ENCODE measurements at places on chromosomes 2 and 18.

- DNase-seq, result no peak
Observed at GRCh38 chr2:235070063-235070706, 118.4 kb downstream of the SH3BP4 start.

GRCh38 chr2:112251271-112251670, 3.6 kb downstream of the ZC3H8 start:
- DNase-seq, result no peak

GRCh38 chr18:55405893-55406406, 182.0 kb downstream of the TCF4 start:
- peak; percentile 83 for DNase-seq

DNA sequence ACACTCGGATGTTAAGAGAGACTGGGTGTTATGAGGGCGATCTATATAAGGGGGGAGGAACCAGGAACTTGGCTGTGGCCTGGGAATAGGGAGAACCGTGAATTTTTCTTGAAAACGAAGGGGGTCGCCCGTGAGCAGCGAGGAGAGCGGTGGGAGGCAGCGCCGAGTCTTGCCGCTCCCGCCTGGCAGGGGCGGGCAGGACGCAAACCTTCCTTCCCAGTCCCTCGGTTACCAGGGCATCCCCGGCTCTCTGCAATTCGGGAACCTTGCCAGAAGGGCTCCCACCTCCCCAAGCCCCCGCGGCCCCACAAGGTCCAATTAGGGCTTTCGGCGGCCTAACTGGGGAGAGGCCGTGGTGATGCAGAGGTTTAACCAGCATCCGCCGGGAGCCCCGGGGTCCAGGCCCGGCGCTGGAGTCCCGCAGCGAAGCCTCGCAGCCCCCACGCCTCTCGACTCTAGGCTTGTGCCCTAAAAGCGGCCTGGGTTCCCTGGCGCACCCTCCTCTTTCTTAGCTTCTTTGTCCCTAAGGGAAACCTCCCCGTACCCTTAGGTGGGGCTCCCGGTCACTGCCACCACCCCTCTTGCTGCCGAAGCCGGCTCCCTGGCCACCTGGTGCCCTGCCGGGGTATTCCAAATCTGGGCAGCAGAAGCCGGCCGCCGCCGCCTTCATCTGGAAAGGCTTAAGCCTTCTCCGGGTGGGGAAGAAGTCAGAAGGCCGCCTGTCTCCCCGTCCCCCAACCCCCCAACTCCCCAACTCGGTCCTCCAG, 680 bp upstream of the FHOD3 start:
- DNase-seq, result peak; percentile 61

DNA sequence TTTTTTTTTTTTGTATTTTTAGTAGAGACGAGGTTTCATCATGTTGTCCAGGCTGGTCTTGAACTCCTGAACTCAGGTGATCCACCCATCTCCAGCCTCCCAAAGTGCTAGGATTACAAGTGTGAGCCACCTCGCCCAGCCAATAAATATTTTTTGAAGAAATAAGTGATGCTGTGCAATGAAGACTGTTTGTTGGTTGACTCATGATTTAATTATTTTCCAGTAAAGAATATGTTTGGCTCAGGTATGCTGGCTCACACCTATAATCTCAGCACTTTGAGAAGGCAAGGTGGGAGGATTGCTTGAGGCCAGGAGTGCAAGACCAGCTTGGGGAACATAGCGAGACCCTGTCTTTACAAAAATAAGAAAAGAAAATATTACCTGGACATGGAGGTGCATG, 41.8 kb upstream of the LPIN2 start:
- no peak for DNase-seq

GRCh38 chr18:8998481-8999217, 103.8 kb upstream of the NDUFV2 start:
- no peak for DNase-seq

GRCh38 chr2:68236103-68236734, 16.1 kb downstream of the PPP3R1 start:
- no peak for DNase-seq

- DNase-seq, result no peak
Observed at GRCh38 chr2:52934323-52934898, 833.2 kb upstream of the CHAC2 start.

- no peak for DNase-seq
Observed at GRCh38 chr2:191582355-191582754, 95.6 kb upstream of the NABP1 start.

GRCh38 chr2:10675131-10675530, 14.6 kb downstream of the NOL10 start:
- DNase-seq, result no peak

DNA sequence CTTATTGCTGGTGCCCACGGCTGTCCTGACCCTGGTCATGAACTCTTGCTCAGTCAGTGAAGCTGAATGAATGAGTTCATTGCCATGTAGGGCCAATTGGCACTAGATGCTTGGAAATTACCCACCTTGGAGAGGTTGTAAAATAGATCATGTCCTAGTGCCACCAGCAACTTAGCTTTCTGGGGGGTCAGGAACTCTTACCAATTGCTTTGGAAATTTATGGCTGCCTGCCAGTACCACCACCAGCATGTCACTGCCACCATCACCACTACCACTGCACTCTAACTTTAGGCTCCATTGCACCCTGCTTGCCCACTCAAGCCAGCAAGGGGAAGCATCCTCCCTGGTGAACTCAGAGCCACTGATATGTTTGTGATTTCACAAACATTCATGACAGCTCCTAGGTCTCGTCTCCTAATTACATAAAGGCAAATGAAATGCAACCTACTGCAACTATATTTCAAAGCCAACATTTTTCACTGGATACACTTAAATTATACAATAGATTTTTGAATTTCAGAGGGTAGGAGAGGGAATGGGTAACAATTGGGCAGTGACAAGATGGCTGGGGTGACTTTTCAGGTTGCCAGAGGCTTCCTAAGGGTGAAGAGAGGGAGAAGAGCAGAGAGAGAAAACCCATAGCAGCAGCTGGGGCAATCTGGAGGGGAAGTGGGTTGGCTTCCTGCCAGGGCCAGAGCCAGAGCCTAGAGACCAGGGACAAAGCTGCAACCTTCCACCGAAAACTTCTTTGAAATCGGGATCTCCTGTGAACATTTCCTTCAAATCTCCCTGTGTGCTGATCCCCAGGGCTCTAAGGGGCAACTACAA, 3.5 kb upstream of the EMILIN1 start:
- DNase-seq, result peak; percentile 13

DNA sequence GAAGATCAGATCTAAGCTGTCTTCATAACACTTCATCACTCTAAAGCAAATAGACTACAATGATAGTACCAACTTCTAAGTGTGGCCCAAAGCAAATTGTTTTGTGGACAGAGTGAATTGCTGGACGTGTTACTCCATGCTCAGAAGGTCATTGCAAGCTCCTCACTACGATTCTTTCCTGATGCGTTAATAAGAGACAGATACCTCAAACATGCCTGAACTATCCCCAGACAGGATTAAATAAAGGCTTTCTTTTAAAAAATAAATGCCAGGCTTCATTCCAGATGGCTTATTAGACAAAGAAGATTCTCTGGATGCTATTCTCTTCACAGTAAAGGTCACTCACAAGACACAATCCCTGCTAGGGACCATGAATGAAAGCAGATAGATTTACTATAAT, 621.2 kb downstream of the DCDC2C start:
- DNase-seq, result no peak

- no peak for DNase-seq
Observed at GRCh38 chr2:168685600-168686451, 116.6 kb upstream of the NOSTRIN start.

- no peak for DNase-seq
Observed at GRCh38 chr2:236177604-236177966, 9.4 kb upstream of the GBX2 start.

GRCh38 chr2:105405291-105405690, 6.4 kb upstream of the FHL2 start:
- DNase-seq, result no peak

- DNase-seq, result no peak
Observed at GRCh38 chr2:123179526-123179925, 845.6 kb upstream of the CNTNAP5 start.

DNA sequence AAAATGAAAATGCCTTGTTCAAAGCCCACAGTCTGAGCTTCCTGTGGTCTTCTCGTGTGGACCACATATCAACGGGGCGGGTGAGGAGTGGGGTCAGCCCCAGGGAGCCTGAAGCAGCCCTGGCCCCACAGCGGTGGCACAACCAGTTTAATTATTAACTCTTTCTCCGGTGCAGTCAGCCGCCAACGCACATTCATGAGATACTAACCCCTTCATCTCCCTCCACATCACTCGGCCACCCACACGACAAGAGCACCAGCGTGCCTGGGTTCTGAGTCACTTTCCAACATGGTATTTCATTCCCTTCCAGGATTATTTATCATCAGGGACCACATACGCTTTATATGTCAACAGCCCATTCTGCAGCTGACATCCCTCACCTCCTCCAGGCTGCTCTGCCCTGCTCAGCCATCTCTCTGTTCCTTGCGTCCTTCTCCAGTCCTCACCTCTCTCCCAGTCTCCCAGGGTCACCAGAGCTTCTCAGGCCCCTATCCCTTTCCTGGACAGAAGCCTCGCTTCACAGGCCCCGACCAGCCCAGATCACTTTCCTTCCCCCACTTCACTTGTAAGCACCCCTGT, 48.0 kb upstream of the ID2 start:
- no peak for DNase-seq

DNA sequence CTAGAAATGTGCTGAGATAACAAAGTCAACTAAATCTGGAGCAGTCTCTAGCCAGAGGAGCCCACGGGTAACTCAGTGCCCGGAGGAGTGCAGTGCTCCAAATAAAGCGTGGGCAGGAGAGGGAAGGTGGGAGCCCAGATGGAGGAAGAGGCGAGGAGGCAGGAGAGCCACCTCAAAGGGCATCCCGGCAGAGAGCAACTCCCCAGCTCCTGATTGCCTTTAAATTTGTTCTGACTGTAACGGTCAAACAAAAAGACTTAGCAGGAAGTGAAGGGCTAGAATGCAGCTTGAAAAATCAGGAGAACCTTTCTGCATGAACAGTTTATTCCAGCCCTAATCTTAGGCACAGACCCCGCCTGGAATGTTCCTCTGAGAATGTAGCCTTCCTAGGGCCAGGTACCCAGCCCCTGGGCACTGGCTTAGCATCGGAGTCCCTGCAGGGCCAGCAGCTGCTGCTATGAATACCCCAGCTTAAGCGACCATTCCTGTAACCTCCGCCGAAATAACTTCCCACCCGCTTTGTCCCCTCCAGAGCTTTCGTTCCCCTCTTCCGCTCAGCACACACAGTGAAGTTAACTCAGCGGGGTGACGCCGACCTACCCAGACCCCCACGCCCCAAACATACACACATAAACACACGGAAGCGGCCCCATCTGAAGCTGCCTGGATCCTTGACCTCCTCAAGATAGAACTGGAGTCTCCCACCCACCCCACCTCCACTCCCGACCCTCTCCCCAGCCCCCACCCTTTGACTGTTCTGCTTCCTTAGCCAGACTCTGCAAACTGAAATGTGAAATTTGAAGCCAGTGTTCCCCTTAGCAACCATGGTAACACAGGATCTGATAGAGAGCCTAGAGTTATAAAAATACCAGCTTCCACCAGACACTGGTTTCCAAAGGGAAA, 123.2 kb downstream of the SMAD7 start:
- no peak for DNase-seq

DNA sequence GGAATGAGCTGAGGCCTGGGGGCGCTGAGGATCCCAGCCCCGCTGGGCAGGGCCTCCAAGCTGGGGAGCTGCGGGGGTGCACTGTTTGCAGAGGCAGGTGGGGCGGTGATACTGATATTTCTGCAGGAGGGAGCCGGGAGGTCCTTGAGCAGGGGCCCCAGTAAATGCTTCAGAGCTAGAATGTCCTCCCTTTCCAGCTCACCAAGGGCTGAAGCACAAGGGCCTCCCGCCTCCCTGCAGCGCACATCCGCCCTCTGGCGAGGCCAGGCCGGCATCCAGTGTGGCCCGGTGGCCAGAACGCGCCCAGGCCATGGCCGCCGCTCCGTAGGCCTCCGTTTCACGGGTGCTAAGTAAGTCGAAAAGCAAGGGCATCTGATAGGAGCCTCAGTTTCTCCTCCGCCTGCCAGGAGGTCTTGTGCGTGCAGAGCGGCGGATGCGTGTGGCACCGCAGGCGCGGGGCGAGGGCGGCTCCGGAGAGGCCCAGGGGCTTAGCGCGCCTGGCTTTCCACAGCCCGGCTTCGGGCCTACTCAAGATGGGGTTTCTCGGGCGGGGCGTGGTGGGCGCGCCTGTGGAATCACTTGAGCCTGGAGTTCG, 29.5 kb upstream of the CHMP1B start:
- DNase-seq, result no peak
